HFFc6 (cell line): ENCODE measurements at places on chromosomes 12 and 14.

- peak; percentile 4 for DNase-seq
Observed at GRCh38 chr12:32603858-32604257, 75.2 kb upstream of the DNM1L start.

DNA sequence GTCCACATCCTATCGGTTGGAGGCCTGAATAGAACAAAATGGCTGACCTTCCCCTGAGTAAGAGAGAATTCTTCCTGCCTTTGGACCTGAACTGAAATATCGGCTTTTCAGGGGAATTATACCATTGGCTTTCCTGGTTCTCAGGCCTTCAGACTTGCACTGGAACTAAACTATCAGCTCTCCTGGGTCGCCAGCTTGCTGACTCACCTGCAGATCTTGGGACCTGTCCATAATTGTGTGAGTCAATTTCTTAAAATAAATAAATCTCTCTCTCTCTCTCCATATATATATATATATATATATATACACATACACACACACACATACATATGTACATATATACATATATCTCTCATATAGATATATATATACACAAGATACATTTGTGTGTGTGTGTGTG is 41.6 kb downstream of the KCNK10 start:
- DNase-seq = no peak

DNA sequence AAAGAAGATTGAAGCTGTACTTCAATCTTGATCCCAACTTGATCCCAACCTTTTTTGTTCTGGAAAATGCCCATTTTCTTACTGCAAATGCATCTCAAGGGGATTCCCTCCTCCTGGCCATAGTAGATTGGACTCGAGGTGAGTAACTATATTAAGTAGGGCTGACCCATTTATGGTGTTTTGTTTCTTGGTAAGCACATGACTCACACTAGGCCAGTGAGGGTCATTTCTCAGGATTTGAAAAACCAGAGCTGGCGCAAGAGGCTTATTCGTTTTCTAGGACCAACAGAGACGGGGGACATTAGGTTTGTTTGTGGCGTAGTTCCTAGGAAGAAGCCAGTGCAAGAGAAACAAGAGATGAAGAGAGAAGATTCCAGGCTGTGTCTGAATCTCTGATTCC is 51.4 kb downstream of the MRPL42 start:
- peak; percentile 38 for DNase-seq

DNA sequence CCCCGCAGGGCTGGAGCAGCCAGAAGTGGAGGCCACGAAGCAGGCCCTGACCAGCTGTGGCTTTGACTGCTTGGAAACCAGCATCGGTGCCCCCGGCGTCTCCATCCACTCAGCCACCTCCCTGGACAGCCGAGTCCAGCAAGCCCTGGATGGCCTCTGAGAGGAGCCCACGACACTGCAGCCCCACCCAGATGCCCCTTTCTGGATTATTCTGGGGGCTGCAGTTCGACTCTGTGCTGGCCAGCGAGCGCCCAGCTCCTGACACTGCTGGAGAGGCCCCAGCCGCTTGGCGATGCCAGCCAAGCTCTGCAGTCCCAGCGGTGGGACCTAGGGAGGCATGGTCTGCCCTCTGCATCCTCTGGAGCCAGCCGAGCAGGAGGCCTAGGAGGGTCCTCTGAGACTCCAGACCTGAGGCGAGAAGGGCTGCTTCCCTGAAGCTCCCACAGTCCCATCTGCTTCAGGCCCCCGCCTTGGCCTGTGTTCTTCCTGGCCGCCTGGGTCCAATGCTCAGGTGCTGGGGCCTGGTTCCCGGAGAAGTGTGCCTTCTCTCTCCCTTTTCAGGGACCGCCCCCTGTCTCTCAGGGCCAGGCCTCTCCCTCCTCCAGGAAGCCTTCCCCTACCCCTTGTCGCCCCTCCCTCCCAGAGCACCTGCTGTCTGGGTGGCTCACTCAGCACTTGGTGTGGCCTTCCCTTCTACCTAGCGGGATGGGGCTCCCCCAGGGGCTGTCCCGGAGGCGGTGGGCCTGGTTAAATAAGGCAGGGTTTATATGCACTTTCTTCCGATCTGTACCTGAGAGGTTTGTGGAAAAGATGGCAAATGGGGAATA is 23.0 kb downstream of the MVK start:
- DNase-seq = no peak

DNA sequence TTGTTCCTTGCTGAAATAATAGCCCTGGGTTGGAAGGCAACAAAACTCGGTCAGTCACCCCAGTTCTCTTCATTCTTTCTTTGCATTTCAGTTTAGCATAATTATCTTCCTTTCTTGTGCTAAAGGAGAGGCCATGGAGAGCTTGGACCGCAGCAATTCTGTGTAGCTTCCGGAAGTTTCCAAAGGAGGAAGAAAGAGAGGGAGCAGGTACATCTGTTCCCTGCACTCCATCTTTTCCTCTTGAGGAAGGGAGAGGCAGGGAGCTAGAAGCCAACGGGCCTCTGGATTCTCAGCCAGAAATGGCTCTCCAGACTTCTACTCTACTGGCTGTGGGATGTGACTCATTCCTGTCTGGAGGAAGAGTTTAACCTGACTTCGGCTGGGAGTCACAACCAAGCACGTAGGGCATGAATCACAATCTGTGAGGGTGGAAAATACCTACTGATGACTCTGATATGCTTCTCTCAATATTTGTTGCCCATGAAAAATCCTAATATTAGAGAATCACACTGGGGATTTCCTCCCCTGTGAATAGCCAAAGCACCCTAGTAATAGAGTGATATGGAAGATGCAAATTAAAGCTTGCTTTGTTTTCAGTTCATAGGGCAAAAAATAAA is 17.0 kb downstream of the ANO6 start:
- peak; percentile 96 for DNase-seq

GRCh38 chr12:47216150-47216677 is 136.5 kb upstream of the AMIGO2 start:
- no peak for DNase-seq

- DNase-seq = no peak
Observed at GRCh38 chr12:5884866-5885265, 60.2 kb downstream of the ANO2 start.

DNA sequence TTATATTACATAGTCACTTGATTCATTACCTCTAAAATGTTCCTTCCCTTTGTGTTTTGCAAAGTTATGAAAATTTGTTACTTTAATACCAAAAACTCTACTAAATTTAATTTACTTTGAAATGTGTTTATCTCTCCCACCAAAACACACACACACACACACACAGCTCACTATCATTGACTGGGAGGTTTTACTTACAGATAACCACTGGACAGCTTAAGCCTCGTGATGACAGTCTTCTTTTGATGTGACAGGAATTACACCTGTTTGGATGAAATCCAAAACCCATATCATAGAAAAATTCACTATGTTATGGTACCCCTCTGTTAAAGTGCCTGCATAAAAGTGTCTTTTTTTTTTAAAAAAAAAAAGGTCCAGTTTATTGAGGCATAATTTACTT is 15.6 kb downstream of the BBS10 start:
- no peak for DNase-seq

- DNase-seq = peak; percentile 39
Observed at GRCh38 chr12:57889500-57889989, 43.0 kb upstream of the CTDSP2 start.

- DNase-seq = peak; percentile 36
Observed at GRCh38 chr14:80636071-80636470, 305.5 kb downstream of the CEP128 start.

GRCh38 chr12:32444895-32445294 is 45.5 kb downstream of the FGD4 start:
- DNase-seq = peak; percentile 20

DNA sequence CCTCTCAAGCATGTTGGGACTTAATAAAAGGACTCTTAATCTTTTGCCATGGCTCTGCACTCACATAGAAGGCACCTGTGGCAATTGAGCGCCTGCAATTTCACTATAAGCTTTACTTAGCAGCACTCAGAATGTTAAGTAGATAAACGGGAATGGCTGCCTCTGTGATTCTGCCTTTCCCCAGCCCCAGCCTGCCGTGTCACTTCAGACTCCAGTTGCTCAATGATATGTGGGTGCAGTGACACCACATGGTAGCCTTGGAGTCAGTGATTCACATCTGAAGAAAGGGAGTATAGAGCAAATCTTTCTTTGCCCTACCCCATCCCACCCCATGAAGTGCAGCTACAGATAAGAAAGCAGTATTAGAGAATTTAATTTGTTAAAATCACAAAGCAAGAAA is 96.1 kb downstream of the ZFC3H1 start:
- peak; percentile 19 for DNase-seq

DNA sequence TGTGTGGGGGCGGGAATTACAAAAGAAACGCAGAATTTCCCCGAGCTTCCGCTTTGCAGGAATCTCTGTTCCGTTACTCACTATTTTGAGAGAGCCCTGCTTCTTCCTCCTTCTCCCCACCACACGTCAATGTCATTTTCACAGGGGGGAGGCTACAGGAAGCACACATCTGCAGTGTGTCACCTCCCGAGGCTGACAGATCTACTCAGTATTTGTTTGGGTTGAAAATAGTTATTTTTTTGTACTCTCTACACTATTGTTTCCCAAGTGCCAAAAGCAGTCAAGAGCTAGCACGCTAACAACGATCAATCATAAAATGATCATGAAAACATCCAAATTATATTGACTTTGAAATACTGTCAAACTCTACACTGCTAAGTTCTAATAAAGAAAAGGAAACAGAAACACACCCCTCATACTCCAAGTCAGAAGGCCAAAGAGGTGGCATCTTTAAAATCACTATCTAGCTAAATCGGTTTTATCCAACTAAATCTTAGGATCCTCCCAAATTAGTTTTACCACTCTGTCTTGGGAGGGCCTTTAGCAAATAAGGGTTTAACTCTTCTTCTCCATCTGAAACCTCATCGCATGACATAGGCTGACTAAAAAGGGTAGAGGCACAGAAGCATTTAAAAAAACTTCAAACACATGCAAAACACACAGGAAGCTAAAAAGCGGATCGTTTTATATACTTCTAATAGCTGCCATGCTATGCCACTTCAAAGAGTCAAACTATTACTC is 51.8 kb downstream of the FOXN3 start:
- DNase-seq = no peak

GRCh38 chr12:84841591-84841990 is 71.0 kb downstream of the SLC6A15 start:
- no peak for DNase-seq

DNA sequence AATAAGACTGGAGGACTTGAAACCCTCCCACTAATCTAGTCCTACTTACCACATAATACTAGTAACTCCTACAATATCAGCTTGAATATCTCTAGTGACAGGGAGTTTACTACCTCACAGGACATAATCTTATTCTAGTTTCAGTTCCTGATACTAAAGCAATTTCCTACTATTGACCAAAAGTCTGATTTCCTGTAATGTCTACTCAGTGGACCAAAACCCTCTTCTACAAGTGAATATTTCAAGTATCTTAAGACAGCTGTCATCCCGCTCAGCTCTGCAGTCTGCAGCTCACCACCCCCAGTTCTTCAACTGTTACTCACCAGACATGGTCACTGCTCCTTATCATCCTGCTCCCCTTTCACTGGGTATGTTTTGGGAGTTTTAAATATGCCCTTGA is 70.8 kb upstream of the TMCC3 start:
- DNase-seq = no peak

- DNase-seq = no peak
Observed at GRCh38 chr12:130214686-130215395, 52.6 kb downstream of the FZD10 start.

GRCh38 chr12:97568336-97569180 is 106.0 kb downstream of the RMST start:
- DNase-seq = no peak

DNA sequence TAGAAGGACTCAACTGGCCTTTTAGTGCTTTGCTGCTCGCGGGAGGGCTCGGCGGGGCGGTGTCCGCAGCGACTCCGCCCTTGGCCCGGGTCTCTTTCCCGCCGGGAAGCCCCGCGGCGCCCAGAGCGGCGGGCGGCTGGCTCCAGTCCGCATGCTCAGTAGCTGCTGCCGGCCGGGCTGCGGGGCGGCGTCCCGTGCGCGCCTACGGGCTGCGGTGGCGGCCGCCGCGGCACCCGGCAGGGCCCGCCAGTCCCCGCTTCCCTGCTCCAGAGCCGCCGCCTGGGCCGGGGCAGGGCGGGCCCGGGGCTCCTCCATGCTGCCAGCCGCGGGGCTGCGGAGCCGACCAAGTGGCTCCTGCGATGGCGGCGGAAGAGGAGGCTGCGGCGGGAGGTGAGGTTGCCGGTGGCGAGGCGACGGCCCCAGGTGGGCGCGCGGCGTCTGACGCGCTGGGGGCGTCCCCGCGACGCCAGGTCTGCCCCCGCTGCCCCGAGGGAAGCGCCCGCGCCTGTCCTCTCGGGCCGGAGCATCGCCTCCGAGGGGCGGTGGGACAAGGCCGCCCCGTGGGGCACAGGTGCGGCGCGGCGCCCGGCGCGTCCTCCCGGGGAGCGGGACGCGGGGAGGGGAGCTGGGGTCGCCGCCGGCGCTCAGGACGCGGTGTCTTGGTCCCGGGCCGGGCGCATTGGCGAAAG is at the start of gene BMAL2:
TSS of gene BMAL2 (plus strand) at position 123 of the 689 bp plus-strand sequence. CDS start at position 360, 237 bp downstream.
- DNase-seq = no peak

GRCh38 chr12:18414671-18415070 is 153.4 kb downstream of the PIK3C2G start:
- no peak for DNase-seq

DNA sequence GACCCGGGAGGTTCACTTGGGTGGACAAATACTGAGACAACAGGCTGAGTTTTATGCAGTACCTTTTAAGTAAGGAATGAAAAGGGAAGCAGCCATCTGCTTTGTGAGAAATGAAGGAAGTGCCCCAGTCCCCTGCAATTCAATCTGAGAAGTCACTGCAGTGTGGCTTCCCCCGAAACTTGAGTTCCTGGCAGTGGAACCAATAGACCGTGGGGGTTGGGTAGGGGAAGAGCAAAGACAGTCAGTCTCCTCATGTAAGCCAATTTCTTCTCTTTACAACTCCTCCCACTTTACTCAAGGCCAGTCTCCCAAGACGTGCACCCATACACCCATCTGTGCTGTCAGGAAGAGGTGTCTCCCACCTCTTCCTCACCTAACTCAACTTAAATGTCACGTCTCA is 206.5 kb downstream of the BCAT1 start:
- no peak for DNase-seq

DNA sequence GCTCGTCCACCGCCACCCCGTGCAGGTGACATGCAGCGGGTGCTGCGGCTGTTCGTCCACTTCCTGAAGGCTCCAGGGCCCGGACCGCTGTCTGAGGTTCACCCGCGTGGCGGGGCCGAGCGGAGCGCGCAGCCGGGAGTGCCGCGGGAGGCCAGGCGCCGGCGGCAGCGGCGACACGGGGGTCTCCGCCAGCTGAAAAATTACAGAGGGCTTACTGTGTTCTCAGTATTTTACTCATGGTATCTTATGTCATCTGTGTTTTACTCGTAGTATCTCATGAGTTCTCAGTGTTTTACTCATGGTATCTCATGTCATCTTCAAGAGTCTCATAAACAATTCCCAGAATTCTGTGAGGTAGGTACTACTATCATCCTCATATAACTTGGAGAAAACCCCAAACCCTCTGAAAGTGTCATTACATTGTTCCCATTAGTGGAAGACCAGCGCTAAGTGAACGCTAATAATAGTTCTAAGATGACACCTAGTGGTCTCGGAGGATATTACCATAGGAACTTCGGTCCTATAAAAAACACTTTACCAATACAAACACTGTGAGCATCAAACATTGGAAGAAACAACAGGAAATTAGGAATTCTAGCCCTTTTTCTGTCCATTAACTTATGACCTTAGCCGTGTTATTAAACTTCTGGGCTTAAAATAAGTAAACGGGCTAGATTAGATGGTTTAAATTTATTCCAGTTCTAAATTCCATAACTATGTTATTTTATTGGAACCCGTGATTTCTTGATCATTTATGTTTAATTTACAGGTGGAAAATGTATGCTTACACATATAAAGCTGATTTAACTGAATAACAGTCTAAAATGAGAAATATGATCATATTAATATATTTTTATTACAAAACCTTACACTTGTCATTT is 32.4 kb downstream of the AK7 start:
- DNase-seq = peak; percentile 63
